ENCODE measurements at places on chromosomes 16 and 17.

DNA sequence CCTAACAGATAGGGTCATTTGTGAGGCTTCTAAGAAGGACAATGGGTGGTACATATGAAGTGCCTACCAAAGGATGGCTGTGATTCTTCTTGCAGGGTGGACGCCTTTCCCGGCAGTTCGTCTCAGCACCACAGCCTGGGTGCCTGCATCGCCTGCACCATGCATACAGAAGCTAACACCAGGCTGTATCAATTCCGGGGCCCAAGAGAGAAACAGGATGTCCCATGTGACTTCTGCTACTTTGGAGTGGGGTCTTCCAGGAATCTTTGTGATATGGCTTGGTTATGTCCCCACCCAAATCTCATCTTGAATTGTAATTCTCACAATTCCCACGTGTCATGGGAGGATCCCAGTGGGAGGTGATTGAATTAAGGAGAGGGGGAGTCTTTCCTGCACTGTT, 251.6 kb upstream of the TNRC6C start:
- DNase-seq: no peak

DNA sequence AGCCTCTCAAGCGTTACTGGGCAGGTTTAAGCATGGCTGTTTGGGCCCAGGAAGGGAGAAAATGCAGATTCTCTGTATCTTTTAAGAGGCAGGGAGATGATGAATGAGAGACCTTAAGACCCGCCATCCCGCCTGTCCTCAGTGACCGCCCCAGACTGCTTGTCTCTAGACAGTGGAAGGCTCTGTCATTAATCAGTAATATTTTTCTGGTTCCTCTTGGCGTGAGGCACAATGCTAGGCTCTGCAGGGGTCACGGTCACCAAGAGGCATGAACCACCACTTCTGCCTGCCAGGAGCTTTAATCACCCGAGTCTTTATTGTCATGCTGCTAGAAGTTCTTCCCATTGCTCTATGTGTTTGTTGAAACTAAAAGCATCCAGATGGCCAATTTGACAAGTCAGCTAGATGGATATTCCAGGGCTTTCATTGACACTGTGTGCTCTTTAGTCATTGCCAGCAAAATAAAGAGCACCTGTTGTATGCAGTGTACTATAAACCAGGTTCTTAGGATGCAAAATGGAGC, 3.2 kb downstream of the SLC6A2 start:
- no peak for DNase-seq

DNA sequence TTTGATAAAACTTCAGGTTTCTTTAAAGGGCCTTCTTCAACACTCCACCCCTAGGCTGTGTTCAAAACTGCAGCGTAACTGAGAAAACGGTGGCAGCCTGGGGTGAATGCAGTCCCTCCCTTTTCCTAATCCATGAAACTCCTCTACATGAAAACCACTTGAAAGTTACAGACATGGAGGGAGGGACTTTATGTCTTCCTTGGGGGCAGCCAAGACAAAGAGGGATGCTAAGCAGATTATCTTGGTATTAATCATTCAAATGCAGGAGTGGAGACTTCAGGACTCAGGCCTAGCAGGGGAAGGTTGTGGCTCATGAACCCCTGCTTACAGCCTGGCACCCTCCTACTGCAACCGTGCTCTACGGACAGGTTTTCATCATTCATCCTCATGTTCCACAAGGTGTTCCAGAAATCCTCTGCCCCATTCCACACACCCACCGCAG, 46.8 kb downstream of the RNF112 start:
- no peak for DNase-seq

DNA sequence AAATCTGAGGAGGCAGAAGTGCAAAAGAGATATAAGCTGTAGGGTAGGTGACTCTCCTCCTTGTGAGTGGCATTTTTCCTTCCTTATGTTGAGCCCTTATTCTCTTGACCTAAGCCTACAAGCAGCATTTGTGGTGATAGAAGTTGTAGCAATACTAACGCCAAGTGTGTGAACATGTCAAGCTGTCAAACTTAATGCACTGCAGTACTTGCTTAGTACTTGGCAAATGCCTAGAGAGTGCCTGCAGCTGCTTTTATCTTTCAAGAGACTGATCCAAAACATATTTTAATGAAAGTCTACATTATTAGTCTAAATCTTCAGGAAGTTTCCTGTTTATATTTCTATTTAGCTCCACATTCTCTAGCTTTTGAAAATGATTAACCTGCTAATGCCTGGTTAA, 83.2 kb downstream of the CNTNAP4 start:
- no peak for DNase-seq

- DNase-seq: no peak
Measured at GRCh38 chr17:50684612-50685333, 22.9 kb downstream of the ANKRD40 start.

DNA sequence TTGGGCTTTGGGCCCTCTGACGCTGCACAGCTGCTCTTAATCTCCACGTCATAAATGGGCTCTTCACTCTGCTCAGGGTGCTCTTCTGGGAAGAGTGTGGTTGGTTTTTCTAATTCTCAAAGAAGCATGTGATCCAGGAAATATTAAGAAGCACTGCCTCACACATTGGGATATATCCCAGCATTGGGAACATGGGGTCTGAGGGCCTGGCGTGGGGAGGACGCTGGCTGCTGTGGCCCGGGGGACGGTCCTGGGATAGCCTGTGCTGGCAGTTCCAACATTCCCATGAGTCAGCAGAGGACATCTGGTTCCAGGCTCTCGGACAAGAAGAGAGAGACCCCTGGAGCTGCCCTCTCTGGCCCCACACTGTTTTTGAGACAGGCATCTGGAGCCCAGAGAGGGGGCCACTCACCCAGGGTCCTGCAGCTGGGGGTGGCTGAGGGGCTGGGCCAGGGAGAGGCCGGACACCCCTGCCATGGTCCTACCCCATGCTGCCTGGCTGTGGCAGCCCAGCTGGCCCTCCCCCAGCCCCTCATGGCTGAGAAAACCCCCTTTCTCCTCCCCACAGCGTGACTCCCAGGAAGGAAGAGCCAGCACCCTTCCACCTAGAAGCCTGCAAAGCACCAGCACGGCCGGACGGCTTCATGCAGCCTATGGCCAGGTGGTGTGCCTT, 58.8 kb downstream of the NT5M start:
- no peak for DNase-seq

DNA sequence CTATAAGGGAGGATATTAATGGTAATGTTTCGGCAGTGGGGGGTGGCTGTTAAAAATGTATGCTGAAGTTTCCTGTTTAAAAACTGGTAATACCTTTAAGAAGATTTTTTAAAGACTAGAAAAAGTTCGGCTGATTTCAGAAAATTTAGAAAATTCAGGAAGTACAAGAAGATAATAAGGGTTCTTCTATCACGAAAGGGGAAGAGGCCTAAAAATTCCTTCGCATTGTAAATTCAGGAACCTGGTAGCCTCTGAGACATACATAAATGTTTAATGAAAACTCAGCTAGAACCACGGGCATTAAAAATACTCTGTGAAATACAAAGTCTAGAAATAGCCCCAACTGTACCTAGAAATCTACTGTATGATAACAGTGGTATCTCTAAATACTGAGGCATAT, 181.2 kb downstream of the PARN start:
- DNase-seq: no peak

DNA sequence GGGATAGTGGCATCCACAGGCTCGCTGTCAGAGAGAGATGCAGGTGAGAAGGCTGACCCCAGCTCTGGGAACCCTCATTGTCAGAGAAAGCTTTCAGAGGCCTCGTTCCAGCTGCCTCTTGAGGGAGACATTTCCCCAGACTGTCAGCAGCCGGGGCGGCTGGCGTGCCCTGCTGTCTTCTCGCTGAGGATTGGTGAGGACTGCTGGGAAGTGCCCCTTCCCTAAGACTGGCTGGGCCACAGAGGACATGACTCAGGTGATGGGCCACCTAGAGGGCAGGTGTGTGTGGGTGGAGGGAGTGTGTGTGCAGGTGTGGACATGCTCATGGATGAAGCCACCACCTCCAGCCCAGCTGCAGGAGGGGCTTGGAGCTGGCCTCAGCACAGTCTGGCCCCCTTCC, 25.3 kb downstream of the SPACA3 start:
- no peak for DNase-seq

- DNase-seq: no peak
Measured at GRCh38 chr17:13031718-13032350, 14.0 kb upstream of the ELAC2 start.

DNA sequence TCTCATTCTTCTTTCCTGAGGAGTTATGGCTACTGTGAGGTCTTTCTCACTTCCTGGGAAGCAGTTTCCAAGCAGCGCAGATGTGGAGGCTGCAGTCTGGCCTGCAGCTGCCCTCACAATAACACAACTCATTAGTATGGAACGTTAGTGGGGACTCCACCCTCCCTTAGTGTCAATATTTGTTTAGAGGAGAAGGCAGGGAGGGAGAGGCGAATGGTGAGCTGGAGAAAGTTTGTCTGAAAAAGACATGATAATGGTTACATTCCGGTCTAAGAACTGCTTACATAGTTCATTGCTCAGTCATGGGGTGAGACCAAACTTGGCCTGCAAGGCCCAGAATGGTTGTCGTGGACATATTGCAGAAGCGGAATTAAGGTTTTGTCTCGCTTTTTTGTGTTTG, 170.2 kb downstream of the HS3ST3B1 start:
- DNase-seq: no peak

DNA sequence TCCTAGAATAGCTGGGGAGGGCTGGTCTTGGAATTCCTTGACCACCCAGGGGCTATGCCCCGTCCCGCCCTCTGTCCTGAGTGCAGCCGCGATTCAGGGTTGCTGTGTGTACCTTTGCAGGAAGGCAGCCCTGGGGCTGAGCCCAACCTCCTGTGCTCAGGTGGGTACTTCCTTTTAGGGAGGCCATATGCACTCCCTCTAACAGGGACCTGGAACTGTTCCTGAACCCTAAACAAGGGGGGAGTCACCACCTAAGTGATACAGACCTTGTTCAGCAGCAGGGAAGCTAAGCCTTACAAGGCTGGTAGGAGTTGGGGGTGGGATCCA, 24.6 kb downstream of the LLGL2 start:
- DNase-seq: no peak

- peak; percentile 52 for DNase-seq
Measured at GRCh38 chr16:73713778-73714495, 582.7 kb upstream of the PSMD7 start.

GRCh38 chr16:85913688-85914422, 14.9 kb downstream of the IRF8 start:
- no peak for DNase-seq

DNA sequence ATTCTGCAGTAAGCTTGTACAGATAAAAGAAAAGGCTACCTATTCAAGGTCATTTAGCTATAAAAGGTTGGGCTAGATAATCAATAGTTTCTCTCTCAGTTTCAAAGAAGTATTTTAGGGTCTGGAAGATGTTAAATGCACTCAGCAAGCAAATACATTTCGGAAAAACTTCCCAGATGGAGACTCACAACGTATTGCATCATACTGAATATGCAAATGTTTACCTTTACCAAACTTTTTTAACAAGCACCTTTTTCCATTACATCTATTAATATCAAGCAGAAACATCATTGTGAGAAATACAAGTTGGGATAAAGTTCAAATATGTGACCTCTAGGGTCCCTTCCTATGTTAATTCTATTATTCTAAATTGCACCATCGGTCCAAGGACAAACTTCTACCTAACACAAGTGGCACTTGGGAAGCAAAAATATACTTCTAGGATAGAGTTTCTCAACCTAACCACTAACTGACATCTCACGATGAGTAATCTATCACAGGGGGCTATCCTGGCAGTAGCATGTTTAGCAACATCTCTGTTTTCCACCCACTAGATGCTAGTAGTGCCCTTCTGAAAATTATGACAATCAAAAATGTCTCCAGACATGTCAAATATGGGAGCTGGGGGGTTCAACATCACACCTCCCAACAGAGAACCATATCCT, 14.5 kb downstream of the KANSL1 start:
- DNase-seq: no peak

GRCh38 chr16:60510941-60511340, 1525.3 kb downstream of the CDH8 start:
- no peak for DNase-seq

DNA sequence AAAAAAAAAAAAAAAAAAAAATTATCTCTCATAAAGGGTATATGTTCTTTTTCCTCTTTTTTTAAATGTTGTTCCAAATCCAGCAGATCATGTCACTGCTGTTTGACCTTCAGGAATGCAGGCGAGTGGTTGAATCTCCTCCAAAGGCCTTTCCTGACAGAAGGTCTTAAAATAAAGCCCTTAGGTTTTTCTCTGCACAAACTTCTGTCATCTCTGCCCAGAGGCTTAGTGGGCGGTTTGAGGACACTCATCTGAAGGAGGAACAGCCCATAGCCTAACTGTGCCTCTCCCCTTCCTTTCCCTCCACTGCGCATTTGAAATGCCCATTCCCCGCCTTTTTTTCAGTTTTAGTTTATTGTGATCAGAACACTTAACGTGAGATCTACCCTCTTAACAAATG, 270.2 kb downstream of the TMEM114 start:
- no peak for DNase-seq

GRCh38 chr16:50980666-50981065, 170.4 kb downstream of the SALL1 start:
- no peak for DNase-seq

- no peak for DNase-seq
Measured at GRCh38 chr16:22161999-22162655, at the start of gene SDR42E2. Gene SDR42E2, plus strand, starts transcription at chr16:22162506. Its CDS starts 3,077 bp downstream, at chr16:22165583.

DNA sequence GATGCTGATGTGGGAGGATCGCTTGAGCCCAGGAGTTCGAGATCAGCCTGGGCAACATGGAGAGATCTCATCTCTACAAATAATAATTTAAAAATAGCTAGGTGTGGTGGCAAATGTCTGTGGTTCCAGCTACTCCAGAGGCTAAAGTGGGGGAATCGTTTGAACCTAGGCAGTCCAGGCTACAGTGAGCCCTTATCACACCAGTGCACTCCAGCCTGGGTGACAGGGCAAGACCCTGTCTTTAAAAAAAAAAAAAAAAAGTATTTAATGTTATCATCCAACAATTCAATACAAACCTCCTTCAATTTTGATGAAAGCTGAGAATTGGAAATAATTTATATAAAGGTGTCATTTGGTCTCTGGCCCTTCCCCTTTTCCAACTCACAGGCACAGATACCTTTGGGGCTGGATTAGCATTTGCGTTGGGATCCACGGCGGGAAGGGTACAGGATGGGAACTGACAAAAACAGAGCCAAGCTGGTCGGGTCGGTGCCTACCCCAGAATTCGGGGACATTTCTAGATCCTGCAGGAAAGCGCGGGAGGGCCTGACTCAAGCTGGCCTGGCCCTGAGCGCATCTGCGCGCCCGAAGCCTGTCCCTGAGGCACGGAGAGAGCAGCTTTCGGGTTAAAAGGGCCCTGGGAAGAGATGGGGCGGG, 860 bp upstream of the DCAF7 start:
- no peak for DNase-seq

DNA sequence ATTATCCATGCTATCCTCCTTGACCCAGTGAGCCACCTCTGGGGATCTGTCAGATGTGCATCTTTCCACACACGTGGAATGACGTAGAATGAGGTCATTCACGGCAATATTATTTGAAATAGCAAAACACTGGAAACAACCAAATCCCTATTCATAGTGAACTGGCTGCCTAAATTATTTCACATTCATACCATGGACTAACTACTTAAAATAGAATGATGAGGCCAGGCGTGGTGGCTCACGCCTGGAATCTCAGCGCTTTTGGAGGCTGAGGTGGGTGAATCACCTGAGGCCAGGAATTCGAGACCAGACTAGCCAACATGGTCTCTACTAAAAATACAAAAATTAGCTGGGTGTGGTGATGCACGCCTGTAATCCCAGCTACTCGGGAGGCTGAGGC, 75.5 kb downstream of the RAP1GAP2 start:
- no peak for DNase-seq

GRCh38 chr17:38324141-38324697, 19.5 kb downstream of the GPR179 start:
- no peak for DNase-seq

Data from putamen (tissue), 1 donor.